ENCODE measurements at places on chromosomes 1 and 21.

DNA sequence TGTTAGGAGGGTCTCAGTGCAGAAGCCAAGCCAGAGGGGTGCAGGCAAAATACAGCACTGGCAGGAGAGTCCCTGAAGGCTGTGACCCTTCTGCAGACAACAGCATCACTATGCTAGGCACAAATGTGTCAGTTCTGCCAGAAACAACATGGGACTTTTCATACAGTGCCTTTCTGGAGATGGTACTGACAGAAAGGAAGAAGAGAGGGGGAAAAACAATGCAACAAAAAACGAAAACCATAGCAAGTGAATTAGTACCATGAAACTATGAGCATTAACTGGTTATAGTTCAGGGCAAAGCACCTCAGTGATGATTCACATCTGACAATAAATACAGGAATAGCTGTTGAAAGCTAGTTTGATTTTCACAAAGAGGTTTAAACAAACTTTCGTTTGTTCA lies 140.8 kb upstream of the NBPF11 start:
- no peak for DNase-seq

DNA sequence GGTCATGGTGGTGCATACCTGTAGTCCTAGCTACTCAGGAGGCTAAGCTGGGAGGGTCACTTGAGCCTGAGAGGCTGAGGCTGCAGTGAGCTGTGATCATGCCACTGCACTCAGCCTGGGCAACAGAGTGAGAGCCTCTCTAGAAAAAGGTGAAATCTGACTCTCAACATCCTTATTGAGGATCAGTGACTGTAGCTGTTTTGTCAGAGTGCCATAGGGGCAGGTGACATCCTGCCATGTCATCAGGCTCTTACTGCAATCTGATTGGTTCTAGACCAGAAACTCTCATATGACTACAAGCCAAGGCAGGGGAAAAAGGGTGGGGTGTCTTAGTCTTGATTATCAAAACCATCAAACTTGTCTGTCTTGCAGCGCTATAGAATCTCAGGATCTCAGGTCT lies 62.8 kb upstream of the NGF start:
- no peak for DNase-seq

DNA sequence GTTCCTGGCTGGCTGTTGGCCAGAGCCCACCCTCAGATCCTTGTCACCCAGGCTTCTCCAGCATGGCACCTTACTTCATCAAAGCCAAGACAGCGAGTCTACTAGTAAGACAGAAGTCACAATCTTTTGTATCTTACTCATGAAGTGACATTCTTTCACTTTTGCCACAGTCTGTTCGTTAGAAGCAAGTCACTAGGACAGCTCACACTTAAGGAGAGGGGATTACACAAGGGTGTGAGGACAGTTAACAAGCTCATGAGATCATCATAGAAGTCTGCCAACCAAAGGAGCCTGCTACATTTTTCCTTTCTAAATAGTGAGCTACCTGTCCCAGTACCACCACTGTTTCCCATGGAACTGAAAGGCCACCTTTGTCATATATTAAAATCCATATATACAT lies 61.5 kb downstream of the PACC1 start:
- no peak for DNase-seq

DNA sequence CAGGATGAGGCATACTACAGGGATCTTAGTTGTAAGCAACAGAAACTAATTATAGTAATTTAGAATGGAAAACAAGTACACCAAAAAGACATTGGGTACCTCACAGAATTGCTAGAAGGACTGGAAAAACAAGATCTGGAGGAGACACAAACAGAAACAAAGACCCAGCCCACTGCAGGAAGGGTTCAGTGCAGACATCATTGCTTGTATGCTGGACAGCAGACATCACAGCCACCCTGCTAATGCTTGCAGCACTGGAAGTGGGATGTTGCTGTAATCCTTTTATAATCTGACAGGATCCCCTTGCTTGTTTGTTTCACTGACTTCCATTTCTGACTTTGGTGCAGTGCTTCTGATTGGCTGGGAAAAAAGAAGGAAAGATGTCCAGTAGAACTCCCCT lies 111.4 kb upstream of the ZNF678 start:
- no peak for DNase-seq

GRCh38 chr1:242033447-242033846 lies 34.5 kb upstream of the MAP1LC3C start:
- no peak for DNase-seq

GRCh38 chr1:93846992-93847810 lies 31.8 kb downstream of the DNTTIP2 start:
- peak; percentile 82 for DNase-seq

GRCh38 chr1:150890033-150890416 lies 3.1 kb downstream of the CTXND2 start:
- DNase-seq = no peak
